ENCODE measurements at places on chromosomes 4 and X. TPM values are rescaled to one million over a fixed set of nuclear protein-coding genes. Genes with fewer than 3 reads are reported as not detected.
A peak's percentile ranks its signal among the peaks of the same experiment; 100 is the strongest.

GRCh38 chr4:109433205-109434006, at the start of gene SEC24B:
SEC24B (plus strand) TSS chr4:109433815; CDS start chr4:109433870, 55 bp downstream.
- DNase-seq = peak; percentile 56

DNA sequence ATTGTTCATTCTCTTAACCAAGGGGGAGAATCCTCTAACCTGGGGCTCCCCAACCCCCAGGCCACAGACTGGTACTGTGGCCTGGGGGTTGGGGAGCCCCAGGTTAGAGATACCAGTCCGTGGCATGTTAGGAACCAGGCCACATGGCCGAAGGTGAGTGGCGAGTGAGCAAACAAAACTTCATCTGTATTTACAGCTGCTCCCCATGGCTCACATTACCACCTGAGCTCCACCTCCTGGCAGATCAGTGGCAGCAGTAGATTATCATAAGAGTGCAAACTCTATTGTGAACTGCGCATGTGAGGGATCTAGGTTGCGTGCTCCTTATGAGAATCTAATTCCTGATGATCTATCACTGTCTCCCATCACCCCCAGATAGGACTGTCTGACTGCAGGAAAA, 957.2 kb upstream of the PRKX start:
- no peak for DNase-seq

DNA sequence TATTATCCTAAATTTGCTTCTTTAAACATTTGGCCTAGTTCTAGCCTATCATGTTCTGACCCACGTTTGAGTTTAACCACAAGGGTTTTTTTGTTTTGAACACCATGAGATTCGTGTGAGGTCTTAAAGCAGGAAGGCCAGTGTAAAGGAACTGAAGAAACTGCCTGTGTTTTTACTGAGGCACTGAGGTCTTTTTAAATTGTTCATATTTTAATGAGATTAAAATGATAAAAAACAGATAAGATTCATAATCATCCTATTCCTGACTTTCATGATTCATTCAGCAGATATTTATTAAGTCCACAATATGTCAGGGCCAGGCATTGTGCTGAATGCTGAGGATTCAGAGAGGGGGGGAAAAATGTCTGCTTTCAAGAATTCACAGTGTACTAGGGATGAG, 3.2 kb downstream of the RPS6KA3 start:
- no peak for DNase-seq

DNA sequence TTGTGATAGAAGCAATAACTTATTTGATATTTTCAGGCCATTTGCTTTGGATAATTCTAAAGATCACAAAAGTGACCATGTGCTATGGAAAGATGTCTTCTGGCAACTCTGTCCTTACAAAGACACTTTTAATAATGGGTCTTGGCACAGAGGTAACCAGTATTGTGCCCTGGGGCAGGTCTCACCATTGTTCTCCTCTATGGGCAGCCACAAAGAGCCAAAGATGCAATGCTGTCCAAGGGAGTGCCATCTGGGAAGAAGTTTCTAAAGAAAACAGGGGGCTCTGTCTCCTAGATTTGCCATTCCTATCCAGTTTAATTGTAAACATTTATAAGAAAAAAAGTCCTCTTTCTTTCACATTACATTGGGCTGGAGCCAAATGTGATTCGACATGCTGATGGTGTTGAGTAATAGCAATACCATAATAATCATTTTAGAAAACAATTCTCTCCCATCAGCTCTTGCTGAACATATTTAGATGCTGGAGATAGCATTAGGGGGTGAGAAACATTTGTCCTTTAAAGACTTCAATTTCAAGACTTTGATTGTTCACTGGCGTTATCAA, 179.9 kb downstream of the KIT start:
- no peak for DNase-seq

The SMIM43 gene
- 0.37 TPM for total RNA-seq

DNA sequence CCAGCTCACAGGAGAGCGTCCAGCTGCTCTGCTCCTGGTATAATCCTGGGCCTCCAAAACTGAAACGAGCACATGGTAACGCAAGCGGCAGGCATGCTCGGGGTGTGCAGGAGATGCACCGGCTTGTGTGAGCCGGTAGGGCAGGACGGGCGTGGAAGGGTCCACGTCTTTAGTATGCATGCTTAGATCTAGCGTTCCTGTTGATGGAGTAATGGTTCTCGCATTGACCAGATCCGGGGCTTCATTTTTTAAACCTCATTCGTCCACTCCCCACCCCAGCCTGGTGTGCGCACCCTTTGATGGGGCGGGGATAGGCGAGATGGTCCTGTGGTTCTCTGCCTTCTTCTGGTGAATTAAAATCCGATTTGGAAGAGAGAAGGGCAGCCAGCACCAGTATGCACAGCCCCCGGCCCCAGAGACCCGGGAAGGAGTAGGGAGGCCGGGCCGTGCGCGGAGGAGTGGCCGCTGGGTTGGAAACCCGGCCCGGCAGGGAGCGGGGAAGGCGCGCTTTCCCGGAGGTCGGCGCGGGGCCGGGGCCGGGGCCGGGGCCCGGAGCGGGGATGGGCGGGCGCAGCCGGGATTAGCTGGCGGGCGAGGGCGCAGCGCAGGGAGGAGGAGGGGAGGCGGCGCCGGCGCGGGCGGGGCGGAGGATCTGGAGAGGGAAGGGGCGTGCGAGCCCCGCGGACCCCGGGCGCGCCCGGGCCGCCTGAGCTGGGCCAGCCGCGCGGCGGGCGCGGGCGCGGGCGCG, 39.9 kb downstream of the FAM149A start:
- no peak for DNase-seq

- DNase-seq = no peak
These were observed 856.6 kb upstream of the GRID2 start for GRCh38 chr4:91447168-91447567.

GRCh38 chr4:40811956-40812355, 62.2 kb downstream of the NSUN7 start:
- no peak for DNase-seq

The CT83 gene
- not detected for total RNA-seq

DNA sequence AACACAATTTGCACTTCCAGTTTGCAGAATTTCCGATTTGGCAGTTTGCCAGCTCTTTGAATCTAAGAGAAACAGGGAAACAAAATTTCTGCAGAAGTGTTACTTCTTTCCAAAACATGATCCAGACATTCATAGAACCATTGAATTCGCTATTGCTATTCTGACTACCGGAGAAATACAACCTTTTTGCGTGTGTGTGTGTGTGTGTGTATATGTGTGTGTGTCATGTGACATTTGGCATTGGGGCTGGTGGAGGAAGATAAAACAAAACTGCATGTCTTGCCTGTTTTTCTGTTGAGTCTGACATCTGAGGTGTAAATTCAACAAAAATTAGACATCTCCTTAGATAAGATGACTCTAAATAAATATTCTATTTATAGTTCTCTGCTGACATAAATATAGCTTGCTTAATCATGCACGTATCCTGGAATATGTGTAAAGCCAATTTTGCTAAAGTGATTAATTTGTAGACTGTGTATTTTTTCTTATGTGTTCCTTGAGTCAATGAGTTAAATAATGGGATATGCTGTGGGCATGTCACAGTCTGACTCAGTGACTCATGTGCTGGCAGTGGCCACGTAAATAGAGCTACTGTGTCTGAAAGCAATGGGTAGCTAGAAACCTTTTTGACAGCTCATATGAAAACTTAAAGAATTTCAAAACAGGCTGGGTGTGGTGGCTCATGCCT, 98.9 kb downstream of the HPGD start:
- no peak for DNase-seq

- no peak for DNase-seq
These were observed 35.0 kb downstream of the RFC1 start for GRCh38 chr4:39331191-39331590.

DNA sequence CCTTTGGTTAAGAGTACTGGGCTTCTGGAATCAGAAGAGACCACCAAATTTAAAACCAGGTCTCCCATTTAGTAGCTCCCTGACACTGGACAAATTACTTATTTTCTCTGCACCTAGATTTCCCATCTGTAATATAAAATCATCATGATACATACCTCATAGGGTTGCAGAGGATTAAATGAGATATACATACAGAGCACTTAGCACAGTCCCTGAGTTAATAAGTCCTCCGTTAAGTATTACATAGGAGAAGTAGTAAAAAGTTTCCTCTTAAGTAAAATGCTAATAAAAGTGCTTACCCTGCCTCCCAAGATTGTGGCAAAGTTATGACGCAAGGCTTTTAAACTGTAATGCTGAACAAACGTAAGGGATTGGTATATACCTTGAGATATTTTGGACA, 539 bp upstream of the CHIC1 start:
- DNase-seq = no peak

DNA sequence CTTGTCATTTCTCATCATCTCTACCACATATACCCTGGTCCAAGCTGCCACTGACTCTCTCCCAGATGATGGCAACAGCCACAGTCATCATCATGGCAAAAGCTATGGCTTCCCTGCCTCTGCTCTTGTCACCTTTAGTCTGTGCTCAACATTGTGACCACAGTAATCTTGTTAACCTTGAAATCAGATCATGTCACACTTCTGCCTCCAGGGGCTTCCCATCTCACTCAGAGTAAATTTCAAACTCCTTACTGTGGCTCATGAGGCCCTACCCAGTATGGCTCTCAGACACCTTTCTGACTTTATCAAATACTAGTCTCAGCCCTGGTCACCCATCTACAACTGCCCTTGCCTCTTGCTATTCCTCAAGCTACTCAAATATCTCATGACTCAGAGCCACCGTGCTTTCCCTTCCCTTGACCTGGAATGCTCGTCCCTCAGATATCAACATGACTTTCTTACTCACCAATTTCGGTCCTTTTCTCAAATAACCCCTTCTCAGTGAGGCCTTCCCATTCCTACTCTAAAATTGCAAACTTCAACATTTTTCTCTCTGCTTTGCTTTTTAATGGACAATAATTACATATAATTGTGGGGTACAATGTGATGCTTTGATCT, 41.1 kb upstream of the STIM2 start:
- DNase-seq = no peak

DNA sequence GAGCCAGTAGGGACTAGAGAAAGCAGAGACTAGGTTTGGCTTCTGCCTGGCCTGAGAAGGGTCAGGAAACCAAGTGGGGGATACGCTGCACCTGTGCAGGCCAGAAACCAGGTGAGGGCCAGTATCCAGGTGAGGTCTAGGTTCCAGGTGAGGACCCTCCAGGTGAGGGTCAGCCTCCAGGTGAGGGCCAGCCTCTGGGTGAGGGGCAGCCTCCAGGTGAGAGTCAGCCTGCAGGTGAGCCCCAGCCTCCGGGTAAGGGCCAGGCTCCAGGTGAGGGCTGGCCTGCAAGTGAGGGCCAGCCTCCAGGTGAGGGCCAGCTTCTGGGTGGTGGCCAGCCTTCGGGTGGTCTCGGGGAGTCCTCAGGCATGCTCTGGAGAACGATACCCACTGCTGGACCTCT, 238.8 kb downstream of the USP46 start:
- no peak for DNase-seq

The HDAC8 gene
- total RNA-seq = 29.4 TPM

The NMU gene
- total RNA-seq = not detected

The ITGB1BP2 gene
- total RNA-seq = 0.74 TPM

The MGARP gene
- 0.63 TPM for total RNA-seq

The PLK4 gene
- 2.5 TPM for total RNA-seq

- DNase-seq = no peak
These were observed 42.4 kb downstream of the MSX1 start for GRCh38 chr4:4901877-4902276.

DNA sequence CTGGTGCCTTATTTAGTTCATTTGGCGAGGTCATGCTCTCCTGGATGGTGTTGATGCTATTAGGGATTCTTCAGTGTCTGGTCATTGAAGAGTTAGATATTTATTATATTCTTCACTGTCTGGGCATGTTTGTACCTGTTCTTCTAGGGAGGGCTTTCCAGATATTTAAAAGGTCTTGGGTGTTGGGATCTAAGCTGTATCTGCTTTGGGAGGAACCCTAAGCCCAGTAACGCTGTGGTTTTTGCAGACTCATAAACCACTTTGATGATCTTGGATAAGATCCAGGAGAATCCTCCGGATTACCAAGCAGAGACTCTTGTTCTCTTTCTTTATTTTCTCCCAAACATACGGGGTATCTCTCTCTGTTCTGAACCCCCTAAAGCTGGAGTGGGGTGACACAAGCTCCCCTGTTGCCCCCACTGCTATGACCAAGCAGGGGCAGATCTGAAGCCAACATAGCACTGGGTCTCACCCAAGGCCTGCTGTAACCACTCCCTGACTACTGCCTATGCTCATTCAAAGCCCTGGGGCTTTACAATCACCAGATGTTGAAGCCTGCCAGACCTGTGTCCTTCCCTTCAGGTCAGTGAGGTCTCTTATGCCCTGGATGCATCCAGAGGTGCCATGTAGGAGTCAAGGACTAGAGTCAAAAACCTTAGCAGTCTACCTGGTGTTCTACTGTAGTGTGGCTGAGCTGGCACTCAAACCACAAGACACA, 187.6 kb downstream of the GUCY2F start:
- no peak for DNase-seq

- DNase-seq = no peak
These were observed 18.8 kb upstream of the VSIG1 start for GRCh38 chrX:108025954-108026600.

The TREX2 gene
- 1.4 TPM for total RNA-seq

The FUNDC2 gene
- 110 TPM for total RNA-seq

The ZNF630 gene
- total RNA-seq = 4.3 TPM

DNA sequence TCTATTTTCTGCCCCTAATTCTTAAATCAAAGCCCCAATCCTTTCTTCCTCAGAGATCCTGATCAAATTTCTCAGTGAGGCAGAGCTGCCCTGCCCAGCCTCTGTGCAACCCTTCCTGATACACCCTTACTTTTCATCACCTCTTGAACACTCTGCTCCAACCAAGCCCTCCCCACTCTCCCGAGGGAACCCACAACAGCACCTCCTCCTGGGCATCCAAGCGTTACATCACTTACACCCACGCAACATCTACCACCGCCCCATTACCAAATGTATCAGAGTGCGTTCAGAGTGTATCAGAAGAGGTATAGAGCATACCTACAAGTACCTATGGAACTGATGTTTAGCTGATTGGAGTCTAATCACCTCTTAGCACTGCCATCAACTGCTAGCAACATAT, 186.5 kb downstream of the RAP1GDS1 start:
- DNase-seq = no peak

- DNase-seq = no peak
These were observed 35.1 kb upstream of the CYP2U1 start for GRCh38 chr4:107896158-107896645.

DNA sequence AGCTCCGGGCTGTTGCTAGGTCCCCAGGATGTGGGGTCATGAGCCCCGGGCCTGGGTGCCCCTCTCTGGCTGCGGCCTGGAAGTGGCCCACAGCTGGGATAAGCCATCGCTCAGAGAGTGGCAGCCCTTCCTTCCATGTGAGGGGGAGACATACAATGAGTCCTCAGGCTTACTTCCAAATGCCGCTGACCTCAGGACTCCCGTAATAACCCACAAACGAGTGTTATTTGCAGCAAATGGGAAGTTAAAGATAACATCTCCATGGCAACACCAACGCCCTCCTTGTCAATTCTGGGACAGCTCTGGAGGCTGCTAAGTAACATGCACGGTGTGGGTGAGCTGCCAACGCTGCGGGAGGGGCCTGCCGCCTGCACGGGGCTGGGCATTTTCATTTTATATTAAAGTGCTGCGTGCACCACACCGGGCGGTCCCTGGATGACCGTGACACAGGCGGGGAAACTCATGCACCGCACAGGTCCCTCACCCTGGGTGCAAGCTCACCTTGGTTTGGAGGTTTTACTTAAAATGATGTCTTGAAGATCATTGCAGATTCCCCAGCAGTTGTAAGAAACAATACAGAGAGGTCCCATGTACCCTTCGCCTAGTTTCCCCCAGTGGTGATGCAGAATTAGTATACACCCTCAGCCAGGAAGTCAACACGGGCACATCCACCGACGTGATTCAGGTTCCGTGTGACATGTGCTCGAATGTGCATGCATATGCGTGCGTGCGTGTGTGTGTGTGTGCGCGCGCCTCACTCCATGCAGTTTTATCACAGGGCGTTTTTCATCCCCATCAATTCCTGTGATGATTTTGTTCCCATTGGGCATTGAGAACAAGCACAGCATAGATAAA, 79.4 kb downstream of the ABLIM2 start:
- DNase-seq = no peak
